Aorta (tissue), 5 donors: ENCODE measurements at places on chromosomes 16 and 17. TPM values are rescaled to one million over a fixed set of nuclear protein-coding genes. Genes with fewer than 3 reads are reported as not detected.
A peak's percentile ranks its signal among the peaks of the same experiment; 100 is the strongest.

Gene CLDN6
- not detected for total RNA-seq

GRCh38 chr16:30585022-30585399, 486 bp downstream of the ZNF785 start:
- no peaks in the 10 kb centered on the region for H3K27me3 ChIP-seq
- H3K27ac ChIP-seq, result peak overlapping the region; percentile 60
- H3K4me1 ChIP-seq, result no peaks in the 10 kb centered on the region
- no peaks in the 10 kb centered on the region for H3K36me3 ChIP-seq

Gene WIPI1
- total RNA-seq, result 46.0 TPM

Gene WFIKKN1
- total RNA-seq, result 0.33 TPM

DNA sequence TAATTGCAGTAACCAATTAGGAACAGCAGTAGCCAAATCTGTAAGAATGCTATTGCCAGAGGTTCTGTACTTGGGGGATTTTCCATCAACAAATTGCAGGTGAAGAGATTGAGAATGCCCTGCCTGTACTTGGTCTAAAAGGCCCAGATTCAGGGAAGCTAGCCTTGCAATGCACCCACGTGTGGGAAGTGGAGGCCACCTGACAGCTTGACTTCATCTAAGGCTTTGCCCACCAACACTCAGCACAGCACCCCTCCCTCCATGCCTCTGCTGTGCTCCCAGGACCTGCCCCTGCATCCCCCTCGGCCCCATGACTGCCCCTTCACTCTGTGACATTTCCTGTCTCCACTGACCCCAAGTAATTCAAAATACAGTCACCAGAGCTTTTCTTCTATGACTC, 79.1 kb upstream of the CDH5 start:
- DNase-seq, result no peak
- H3K27me3 ChIP-seq, result no peaks in the 10 kb centered on the region
- no peaks in the 10 kb centered on the region for H3K36me3 ChIP-seq
- no peak overlapping the region for H3K27ac ChIP-seq
- H3K4me3 ChIP-seq, result no peak overlapping the region
- no peaks in the 10 kb centered on the region for H3K4me1 ChIP-seq

Gene TEPSIN
- 25.6 TPM for total RNA-seq

- H3K4me3 ChIP-seq, result no peak overlapping the region
- DNase-seq, result no peak
- no peaks in the 10 kb centered on the region for H3K4me1 ChIP-seq
- no peaks in the 10 kb centered on the region for H3K27me3 ChIP-seq
These were observed 11.6 kb downstream of the RCVRN start for GRCh38 chr17:9893411-9894012.

Gene TEKT1
- not detected for total RNA-seq

GRCh38 chr17:53837131-53837530, 14.4 kb downstream of the KIF2B start:
- DNase-seq, result no peak
- H3K27me3 ChIP-seq, result no peaks in the 10 kb centered on the region
- H3K27ac ChIP-seq, result no peak overlapping the region
- no peak overlapping the region for H3K4me3 ChIP-seq

Gene ANKRD40CL
- total RNA-seq, result not detected

- no peaks in the 10 kb centered on the region for H3K36me3 ChIP-seq
- no peak overlapping the region for H3K27ac ChIP-seq
- no peak for DNase-seq
- H3K4me3 ChIP-seq, result no peak overlapping the region
- no peaks in the 10 kb centered on the region for H3K27me3 ChIP-seq
These were observed 1.8 kb downstream of the FAHD1 start for GRCh38 chr16:1828645-1829410.

- H3K36me3 ChIP-seq, result no peaks in the 10 kb centered on the region
- peaks cover 6% of the 10 kb centered on the region for H3K4me1 ChIP-seq
- no peaks in the 10 kb centered on the region for H3K27me3 ChIP-seq
- peak; percentile 68 for DNase-seq
These were observed 49.6 kb upstream of the NKD1 start for GRCh38 chr16:50498431-50499155.

Gene SLC12A3
- not detected for total RNA-seq

DNA sequence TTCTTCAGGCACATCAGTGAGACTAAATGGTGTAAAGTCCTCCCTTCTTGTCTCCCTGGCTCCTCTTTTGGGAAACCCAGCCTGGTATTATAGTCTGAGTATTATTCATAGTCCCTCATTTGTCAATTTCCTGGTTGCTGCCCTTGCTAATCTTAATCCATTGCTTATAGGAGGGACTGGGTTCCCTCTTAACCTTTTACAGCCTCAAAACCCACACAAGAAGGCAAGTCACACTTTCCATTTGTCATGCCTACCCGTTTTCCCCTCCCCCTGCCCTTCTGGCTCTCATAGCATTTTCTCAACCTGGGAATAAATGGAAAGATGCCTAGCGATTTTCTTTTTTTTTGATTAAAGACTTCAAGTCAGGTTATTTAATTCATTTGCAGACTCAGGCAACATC, 124.8 kb downstream of the MAP2K6 start:
- H3K27ac ChIP-seq, result no peak overlapping the region
- DNase-seq, result no peak
- H3K27me3 ChIP-seq, result no peaks in the 10 kb centered on the region

DNA sequence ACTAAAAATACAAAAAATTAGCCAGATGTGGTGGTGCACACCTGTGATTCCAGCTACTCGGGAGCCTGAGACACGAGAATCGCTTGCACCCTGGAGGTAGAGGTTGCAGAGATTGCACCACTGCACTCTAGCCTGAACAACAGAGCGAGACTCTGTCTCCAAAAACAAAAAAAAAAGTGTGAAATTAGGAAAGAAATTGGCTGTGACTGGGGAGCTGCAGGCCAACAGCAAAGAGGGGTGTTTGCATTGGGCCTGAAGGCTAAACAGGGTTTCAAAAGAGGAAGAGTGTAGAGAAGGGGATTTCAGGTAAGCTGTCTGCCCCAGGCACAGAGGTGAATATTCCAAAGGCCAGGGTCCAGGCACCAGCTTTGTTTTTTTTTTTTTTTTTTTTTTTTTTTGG, 9.4 kb downstream of the BMERB1 start:
- no peak overlapping the region for H3K4me3 ChIP-seq
- no peaks in the 10 kb centered on the region for H3K27me3 ChIP-seq
- DNase-seq, result no peak
- no peak overlapping the region for H3K27ac ChIP-seq
- H3K4me1 ChIP-seq, result peaks cover 2% of the 10 kb centered on the region
